AG10803 (cell line): ENCODE measurements at places on chromosomes 2 and 18.
A peak's percentile ranks its signal among the peaks of the same experiment; 100 is the strongest.

DNA sequence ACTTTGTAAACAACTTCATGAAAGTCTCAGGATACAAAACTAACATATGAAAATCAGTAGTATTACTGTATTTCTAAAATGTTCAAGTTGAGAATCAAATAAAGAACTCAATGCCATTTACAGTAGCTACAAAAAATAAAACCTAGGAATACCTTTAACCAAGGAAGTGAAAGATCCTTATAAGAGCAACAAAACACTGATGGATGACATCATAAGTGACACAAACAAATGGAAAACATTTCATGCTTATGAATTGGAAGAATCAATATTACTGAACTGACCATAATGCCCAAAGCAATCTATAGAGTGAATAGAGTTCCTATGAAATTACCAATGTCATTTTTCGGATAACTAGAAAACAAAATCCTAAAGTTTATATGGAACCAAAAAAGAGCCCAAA is 1038.1 kb downstream of the SUCLG1 start:
- no peak for DNase-seq

DNA sequence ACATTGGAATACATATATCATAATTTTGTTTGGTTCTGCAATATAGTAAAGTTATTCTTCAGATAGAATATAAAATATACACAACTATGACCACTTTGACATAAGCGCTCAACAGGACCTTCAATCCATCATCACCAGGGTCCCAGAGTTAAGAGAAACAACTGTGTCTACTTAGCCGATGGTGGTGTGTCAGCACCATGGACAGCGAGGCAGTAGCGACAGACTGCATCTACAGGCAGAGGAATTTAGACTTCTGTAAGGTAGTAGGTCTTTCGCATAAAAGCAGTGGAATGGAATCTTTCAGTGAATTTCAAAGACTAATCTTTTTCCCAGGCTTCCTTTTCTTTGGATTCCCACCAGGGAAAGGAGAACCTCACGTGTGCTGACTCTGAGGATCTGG is 20.5 kb upstream of the LRPPRC start:
- DNase-seq = peak; percentile 37

- peak; percentile 72 for DNase-seq
Observed at GRCh38 chr2:70104231-70105111, 17.2 kb downstream of the PCBP1 start.

DNA sequence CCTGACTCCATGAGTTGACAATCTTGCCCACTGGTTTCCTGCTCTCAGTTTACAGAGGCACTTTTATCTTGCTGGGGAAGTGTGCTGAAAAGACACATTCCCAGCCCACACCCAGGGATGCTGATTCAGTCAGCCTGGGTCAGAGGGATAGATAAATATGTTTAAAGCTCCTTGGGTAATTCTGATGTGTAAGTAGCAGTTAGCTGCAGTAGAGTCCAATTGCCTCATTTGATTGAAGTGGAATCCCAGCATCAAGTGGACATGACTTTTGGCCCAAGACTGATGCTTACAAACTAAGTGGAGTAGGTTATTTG is 29.4 kb downstream of the PSD4 start:
- no peak for DNase-seq

- DNase-seq = peak; percentile 45
Observed at GRCh38 chr2:9739531-9739964, 103.7 kb upstream of the TAF1B start.

GRCh38 chr2:210955591-210955990 is 399.2 kb downstream of the CPS1 start:
- DNase-seq = no peak

GRCh38 chr2:62554440-62554839 is 48.4 kb upstream of the TMEM17 start:
- DNase-seq = no peak
